HTR-8/SVneo (cell line): ENCODE measurements at places on chromosomes 2 and 18.

GRCh38 chr2:23596316-23596885, 211.4 kb downstream of the KLHL29 start:
- DNase-seq: no peak

GRCh38 chr2:32932825-32933755, 13.7 kb upstream of the LTBP1 start:
- no peak for DNase-seq

- no peak for DNase-seq
Observed at GRCh38 chr2:226794196-226794661, 5.4 kb downstream of the IRS1 start.

GRCh38 chr2:224986477-224986876, 55.8 kb downstream of the DOCK10 start:
- DNase-seq: no peak

GRCh38 chr18:74507097-74507881, 11.1 kb downstream of the CNDP2 start:
- no peak for DNase-seq

DNA sequence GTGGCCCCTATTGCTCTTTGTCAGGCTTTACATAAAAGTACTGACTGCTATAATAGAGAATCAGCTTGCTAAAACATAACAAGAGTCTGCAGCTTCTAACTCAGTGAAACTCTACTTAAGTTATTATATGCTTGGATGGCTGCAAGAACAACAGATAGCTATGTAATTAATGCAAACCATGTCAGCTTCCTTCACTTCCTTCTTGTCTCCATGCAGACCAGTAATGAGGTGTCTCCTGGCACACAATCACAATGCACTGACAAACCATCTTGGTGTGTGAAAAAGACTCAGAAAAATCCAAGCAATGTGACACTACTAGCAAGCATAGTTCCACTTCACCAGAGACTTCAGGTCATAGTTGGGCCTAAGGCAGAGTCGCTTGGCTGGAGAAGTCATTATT, 2068.9 kb upstream of the PIK3C3 start:
- no peak for DNase-seq

- DNase-seq: no peak
Observed at GRCh38 chr2:64267699-64268098, 123.5 kb upstream of the PELI1 start.

DNA sequence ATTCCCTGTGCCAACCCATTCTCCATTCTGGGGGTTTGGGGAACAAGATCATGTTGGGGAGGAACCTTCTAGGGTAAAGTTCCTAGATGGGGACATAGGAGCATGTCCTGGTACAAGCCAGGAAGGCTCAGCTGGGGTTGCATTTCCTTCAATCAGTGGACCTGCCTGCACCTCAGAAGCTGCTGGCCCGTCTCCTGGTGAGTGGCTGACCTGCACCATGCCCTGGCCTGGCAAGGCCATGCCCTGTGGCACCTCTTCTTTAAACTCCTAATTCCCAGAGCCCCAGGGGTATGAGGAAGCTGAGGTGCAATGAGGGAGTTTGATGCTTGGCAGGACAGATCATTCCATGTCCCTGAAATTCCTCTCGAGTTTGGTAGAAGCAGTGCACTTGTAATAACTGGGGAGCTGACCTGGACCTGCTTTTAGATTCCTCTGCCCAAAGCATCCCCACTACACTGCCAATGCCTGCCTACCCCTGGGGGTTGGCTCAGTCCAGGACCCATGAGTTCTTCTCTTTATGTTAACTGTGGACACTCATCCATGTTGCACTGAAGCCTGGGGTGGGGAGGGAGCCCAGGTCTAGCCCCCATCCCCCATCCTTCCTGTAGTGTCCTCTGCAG, 25.3 kb downstream of the MROH2A start:
- no peak for DNase-seq

DNA sequence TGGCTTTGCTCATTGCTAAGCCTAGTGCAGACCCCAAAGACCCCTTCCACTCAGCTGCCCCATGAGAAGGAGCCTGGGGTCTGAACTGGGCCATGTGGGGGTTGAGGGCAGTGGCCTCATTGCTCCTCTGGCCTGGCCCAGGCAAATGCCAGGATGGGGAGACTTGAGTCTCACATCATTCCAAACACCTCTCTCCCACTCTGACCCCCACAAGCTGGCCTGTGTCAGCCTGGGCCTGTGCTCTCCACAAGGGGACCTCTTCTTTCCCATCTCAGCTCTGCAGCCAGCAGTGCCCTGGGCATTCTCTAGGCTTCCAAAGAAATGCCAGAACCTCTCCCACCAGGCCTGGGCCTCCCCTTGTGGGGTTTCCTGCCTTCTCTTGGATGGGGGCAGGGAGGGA, 45.8 kb upstream of the OTOF start:
- DNase-seq: no peak

GRCh38 chr2:198385326-198385725, 580.9 kb downstream of the PLCL1 start:
- no peak for DNase-seq

- DNase-seq: no peak
Observed at GRCh38 chr18:78861706-78862105, 117.9 kb upstream of the SALL3 start.

- no peak for DNase-seq
Observed at GRCh38 chr18:48798334-48799245, 152.2 kb downstream of the SMAD7 start.
